B cell (primary cell): ENCODE measurements at places on chromosomes 16 and 17. TPM values are rescaled to one million over a fixed set of nuclear protein-coding genes. Genes with fewer than 3 reads are reported as not detected.

DNA sequence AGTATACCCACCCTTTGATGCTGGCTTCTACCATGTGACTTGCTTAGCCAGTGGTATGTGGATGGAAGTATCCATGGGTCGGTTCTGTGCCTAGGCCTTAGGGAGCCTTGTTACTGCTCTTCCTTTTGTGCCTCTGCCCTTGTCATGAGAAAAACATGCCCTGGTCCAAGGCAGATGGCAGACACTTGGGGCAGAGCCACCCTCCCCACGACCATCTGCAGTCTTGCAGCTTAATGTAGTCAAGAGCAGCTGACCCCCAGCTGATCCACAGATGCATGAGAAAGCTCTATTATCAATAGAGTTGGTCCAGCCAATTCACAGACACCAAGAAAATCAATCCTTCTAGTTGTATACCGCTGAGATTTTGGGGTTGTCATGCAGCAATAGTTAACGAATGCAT is 95.7 kb downstream of the SLC39A11 start:
- no peak for DNase-seq

DNA sequence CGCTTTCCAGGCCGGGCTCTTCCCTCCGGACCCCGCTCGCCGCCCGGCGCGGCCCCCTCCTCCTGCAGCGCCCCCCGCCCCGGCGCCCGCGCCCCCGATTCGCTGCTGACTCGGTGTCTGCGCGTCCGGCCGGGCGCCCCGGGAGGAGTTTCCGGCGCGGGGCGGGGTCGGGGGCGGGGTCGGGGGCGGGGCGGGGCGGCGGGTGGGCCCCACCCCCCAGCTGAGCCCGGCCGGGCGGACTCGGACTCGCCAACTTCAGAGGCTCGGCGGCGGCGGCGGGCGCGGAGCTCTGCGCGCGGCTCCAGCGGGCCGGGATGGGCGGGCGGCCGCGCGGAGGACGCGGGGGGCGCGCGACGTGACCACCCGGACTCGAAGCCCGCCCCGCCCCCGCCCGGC is at the start of gene METRNL:
Gene METRNL, plus strand, starts transcription at position 258 of the 396 bp plus-strand sequence. CDS start 207 bp downstream, outside the sequence.
- peak; percentile 76 for DNase-seq

- no peak for DNase-seq
Measured at GRCh38 chr17:37388266-37388665, 12.5 kb downstream of the C17orf78 start.

DNA sequence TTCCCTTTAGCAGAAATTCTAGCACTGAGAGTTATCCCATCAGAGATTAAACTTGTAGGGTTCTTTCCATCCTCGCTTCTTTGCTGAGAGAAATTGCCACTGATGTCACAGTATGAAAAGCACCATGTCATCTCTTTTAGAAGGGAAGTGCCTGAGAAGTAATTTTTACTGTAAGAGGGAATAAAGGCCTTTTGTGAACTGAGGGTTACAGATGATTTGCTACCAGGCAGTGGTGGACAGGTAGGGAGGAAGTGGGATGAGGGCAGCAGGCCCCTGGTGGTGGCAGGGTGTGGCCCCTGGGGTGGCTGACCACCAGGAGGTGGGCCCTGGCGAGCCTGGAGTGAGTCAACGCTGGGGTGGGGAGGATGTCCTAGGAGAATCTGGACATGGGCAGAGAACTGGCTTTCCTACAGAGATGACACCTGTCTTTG is 6.4 kb upstream of the MILR1 start:
- peak; percentile 22 for DNase-seq

The LGALS9B gene
- not detected in 2 replicates for polyA plus RNA-seq

DNA sequence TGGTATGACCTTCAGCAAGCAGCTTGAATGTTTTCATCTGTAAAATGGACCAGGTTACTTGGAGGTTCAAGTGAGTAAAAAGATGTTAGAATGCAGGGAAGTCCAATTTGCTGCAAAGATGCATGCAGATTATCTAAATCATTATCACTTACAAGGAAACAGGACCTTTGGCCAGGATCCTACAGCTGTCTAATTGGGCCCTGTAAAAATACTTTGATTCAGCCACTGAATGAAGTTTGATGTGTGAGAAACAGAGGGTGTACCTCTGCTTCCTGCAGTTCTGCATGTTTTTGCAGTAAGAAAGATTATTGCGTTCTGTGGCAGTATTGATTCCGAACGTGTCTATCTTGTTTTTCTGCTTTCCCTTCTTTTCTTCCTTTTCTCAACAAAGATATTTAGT is 10.2 kb downstream of the CDH13 start:
- DNase-seq = no peak
